NCI-H748 treated with DMSO at 0.1 percent for 48 hours (cell line): ENCODE measurements at places on chromosomes 4 and X.

DNA sequence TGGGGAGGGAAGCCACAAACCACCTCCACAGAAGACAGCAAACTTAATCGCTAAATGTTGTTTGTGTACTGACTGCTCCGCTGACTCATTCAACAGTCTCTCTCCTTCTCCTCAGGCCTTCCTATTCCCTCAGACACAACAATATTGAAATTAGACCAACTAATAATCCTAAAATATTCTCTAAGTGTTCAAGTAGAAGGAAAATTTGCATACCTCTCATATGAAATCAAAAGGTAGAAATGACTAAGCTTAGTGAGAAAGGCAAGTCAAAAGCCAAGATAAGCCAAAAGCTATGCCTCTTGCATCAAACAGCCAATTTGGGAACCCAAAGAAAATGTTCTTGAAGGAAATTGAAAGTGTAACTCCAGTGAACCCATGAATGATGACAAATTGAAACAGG, 75.7 kb upstream of the ARHGAP24 start:
- no peak for DNase-seq

DNA sequence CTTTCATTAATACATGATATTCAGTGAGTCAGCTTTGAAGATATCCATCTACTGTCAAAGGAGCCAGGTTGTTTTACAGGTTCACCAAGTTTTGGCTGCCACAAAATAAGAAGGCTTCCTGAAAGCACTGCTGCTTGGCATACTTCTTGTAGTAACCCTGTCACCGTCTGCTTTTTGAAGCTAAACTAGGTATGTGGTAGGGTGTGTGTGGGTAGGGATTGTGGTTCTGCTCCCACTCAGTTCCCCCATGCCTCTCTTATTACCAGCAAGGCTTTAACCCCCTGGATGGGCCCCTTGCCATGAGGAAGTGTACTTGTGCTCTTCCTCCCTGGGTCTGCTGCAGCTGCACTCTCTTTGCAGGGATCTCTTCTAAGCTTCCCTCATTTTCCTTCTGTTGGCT, 191.2 kb downstream of the BANK1 start:
- no peak for DNase-seq

DNA sequence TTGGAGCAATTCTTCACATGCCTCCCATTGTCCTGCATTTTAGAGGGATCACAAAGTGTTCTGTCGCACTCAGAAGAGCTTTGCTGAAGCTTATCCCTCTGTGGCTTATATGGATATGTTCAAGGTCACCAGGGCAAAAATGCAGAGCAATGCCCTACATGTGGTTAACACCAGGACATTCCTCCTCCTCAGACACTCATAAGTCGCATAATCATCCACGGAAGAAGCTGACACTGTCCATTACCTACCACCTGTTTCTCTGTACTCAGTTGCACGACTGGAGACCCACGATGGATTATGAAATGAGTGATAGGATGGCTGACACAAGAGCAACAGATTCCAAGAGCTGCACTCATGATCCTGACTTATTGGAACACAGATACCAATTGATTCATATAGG, 68.7 kb upstream of the PRDX4 start:
- no peak for DNase-seq

- DNase-seq, result no peak
Observed at GRCh38 chr4:183468210-183469095, 24.0 kb downstream of the CDKN2AIP start.

DNA sequence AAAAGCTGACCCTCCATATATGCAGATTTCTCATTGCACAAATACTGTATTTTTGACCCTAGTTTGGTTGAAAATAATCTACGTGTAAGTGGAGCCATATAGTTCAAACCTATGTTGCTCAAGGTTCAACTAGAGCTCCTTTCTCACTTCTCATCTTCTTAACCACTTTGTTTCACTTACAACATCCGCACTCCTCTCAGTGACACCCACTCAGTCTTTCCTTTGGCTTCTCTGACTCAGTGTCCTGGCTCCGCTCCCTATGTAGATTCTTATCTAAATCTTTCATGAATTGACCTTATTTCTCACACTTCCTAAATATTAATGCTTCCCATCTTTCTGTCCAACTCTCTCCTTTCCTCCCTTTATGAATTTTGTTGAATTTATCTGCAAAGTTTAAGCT, 32.9 kb upstream of the DKK2 start:
- no peak for DNase-seq

- no peak for DNase-seq
Observed at GRCh38 chr4:69759189-69759604, 1.2 kb downstream of the SULT1B1 start.

GRCh38 chrX:7028246-7028645, 119.3 kb upstream of the STS start:
- no peak for DNase-seq

DNA sequence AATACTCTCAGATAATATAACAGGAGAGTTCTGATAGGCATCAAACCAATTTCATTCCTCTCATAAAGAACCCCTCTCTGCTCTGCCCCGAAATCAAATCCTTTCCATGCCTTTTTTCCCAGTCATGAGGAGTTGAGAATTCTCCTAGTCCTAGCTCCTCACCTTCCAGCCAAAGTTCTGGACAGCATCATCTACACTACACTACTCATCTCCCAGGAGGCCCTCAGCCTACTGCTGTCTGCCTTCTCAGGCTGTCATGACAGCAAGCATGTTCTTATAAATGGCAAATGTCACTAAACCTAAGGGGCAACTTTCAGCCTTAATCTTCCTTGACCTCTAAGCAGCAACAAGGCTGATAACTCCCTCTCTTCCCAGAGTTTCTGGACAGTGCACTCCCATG, 26.6 kb downstream of the MAPK10 start:
- DNase-seq, result no peak

DNA sequence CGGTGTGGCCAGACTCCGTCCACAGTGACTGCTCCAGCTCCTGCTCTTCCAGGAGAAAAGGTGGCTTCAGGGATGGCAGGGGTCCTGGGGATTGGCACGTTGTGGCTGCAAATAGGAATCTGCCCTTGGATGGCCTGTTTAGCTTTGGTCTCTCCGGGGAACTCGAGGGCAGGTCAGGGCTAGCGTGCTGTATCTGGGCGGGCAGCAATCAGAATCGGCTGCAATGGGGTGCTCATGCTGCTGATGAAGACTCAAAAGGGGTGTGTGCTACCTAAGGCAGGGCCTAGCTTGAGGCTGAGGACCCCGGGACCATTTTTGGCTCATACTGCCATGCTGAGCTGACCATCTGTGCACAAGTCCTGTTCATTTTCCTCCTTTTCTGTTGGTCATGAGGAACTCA, 51.3 kb downstream of the RGS12 start:
- DNase-seq, result no peak

- no peak for DNase-seq
Observed at GRCh38 chrX:45758319-45758718, 557.6 kb upstream of the DIPK2B start.

DNA sequence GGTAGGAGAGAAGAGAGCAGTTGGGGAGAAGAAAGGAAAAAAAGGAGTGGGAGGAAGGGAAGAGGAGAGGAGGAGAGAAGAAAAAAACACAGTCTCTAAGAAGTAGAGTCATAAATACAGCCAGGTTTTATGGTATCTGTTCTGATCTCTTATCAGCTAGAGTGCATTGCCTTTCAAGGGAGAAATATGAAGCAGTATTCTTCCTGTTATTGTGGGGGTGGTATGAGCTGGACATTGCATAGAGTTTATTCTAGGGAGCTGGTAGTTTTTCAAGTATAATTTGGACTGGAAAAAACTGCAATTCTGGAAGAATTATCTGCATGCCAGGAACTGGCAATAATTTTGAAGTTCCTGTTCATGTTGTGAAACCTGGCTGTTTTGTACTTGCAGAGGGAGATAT, 54.9 kb upstream of the TAB3 start:
- no peak for DNase-seq

GRCh38 chrX:30144971-30145731, 70.2 kb upstream of the MAGEB2 start:
- DNase-seq, result no peak

- DNase-seq, result no peak
Observed at GRCh38 chrX:136215559-136215958, 35.6 kb downstream of the MAP7D3 start.

GRCh38 chr4:10582059-10582686, 102.4 kb downstream of the CLNK start:
- DNase-seq, result peak; percentile 65

DNA sequence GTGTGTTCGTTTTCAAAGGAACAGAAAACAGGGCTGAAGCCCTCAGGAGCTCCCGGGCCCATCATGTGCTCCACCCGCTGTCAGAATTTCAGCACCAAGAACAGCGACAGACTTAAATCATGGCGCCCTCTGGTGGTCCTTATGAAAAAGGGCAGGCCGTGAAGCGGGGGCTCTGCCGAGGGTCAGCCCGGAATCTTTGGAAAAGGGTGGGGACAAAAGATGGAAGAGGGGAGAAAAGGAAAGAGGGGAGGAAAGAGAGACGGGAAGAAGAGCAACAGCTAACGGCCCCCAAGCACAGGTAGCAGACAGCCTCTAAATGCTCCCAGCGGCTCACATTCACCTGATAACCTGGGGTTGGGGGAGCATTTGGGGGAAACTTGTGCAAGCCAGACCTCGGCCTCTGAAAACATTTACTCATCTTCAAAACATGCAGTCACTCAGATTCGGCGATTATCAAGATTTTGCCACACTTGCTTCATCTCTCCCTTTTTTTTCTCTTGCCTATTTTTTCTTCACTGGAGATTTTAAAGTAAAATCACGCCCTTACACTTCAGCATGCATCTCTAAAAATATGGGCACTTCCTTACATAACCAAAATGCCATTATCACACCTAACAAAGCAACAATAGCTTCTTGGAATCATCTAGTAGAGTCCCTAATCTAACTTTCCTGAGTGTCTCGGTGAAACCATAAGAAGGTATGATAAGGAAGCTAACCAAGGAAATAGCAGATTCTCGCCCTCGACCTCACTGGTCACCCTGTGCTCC, 28.1 kb upstream of the MAN2B2 start:
- peak; percentile 36 for DNase-seq

DNA sequence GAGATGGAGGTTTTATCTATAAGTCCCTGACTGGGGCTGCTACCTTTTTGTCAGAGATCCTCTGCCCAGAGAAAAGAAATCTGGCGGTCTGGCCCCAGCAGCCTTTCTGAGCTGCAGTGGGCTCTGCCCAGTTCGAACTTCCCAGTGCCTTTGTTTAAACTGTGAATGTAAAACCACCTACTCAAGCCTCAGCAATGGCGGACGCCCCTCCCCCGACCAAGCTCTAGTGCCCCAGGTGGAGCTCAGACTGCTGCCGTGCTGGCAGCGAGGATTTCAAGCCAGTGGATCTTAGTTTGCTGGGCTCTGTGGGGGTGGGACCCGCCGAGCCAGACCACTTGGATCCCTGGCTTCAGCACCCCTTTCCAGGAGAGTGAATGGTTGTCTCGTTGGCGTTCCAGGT, 121.8 kb downstream of the TSPAN5 start:
- no peak for DNase-seq

- peak; percentile 48 for DNase-seq
Observed at GRCh38 chrX:45850775-45851433, 650.2 kb upstream of the DIPK2B start.

DNA sequence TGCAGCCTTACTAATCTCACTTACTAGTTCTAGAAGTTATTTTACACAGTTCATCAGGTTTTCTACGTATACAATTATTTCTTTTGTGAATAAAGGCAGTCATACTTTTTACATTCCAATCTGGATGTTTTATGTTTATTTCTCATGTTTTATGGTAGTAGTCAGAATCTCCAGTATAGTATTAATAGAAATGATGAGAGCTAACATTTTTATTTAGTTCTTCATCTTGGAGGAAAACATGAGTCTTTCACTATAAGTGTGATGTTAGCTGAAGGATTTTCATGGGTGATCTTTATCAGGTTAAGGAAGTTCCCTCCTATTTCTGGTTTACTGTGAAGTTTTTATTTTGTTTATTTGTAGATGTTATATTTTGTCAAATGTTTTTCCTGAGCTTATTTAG, 256.1 kb upstream of the GIMD1 start:
- no peak for DNase-seq

- DNase-seq, result no peak
Observed at GRCh38 chrX:119477812-119478232, 9.6 kb downstream of the SLC25A5 start.

DNA sequence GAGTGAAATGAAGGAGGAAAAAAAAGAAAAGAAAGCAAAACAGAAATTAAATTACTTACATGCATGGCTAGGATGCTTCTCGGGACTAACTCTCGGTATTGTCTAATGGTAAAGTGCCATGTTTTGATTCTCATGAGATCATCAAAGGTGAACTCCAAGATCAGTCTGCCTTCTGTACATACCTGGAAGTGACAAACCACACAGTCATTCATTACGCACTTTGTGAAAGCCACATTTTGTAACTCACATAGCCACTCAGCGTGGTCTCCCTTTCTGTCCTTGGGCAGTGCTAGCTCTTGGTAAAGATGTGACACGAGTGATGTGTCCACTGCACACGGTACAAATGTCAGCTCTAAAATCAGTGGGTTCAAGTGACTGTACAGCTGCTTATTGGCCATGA, 309.8 kb downstream of the LDB2 start:
- DNase-seq, result no peak
